Cardiac muscle cell (in vitro differentiated cells and primary cell): ENCODE measurements at places on chromosomes 7 and 10. TPM values are rescaled to one million over a fixed set of nuclear protein-coding genes. Genes with fewer than 3 reads are reported as not detected.

DNA sequence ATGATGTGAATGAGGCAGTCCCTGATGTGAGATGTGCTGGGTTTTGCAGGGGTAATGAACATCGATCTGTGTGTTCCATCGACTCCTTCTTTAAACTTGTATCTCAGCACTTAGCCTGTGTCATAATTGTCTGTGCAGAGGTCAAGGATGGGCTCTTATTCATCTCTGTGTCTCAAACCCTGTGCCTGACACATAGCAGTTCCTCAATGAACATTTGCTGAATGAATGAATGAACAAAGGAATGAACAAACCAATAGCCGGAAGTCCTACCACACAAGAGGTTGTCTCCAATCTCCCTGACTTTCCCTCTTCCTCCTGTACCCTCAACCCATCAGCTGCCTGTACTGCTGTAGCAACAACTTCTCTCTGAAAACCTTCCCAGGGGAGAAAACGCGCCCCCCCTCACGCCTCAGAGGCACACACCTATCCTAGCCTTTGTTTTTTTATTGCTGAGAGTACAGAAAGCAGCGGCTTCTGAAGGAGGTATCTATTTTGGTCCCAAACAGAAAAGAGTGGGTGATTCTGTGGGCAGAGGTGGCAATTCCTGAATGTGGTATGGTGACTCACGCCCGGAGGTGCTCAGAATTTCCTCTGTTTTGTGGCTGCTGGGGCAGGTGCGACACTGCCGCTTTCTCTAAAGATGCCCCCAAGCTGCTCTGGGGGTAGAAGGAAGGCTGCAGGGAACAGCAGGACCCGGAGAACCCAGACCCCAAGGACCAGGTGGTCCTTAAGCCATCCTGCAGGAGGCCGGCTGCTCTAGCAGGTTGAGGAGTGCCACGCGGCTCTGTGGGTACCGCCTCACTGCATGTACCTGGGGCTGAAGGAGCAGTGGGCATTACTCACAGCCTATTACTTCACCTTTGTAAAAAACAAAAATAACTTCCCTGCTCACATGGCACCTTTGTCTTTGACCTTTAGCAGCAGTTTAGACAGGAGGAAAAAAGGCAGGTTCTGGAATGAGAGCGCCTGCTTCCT lies 9.6 kb downstream of the IL2RA start:
- DNase-seq = no peak

- DNase-seq = no peak
Observed at GRCh38 chr7:112132051-112132694, 74.0 kb downstream of the DOCK4 start.

DNA sequence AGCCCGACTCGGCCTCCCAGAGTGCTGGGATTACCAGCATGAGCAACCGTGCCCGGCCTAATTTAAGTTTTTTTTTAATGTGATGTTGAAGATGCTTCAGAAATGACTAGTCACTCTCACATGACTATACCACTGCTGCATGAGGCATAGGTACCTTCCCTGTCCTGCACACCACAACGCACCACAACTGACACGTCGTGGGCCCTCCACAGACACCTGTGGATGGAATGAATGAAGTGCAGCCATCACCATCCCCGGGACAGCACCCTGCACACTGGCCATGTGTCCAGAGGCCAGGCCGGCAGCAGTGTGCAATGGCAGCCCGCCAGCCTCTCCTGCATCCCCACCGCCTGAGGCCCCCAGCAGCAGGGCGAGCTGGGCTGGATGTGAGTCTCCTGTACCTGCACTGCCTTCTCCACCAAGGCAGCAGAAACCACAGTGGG lies 55.1 kb downstream of the VOPP1 start:
- DNase-seq = no peak

- DNase-seq = no peak
Observed at GRCh38 chr7:140023728-140024127, 39.0 kb downstream of the PARP12 start.

DNA sequence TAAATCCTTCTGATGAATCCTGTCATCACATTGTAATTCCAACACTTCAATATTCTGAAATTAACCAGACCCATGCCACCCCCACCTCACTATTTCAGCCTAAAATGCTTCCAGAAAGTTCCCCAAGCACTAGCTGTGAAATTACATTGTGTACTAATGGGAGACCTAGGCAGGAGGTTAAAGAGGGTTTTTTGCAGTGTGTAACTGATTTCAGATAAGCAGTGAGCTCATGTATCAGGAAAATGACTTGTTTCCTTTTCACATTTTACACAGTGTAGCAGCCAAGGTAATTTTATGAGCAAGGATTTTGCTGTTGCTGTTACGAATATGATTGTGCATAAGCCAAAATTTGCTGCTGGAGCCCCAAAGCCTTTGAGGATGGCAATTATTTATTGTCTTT lies 129.0 kb downstream of the INHBA start:
- no peak for DNase-seq

DNA sequence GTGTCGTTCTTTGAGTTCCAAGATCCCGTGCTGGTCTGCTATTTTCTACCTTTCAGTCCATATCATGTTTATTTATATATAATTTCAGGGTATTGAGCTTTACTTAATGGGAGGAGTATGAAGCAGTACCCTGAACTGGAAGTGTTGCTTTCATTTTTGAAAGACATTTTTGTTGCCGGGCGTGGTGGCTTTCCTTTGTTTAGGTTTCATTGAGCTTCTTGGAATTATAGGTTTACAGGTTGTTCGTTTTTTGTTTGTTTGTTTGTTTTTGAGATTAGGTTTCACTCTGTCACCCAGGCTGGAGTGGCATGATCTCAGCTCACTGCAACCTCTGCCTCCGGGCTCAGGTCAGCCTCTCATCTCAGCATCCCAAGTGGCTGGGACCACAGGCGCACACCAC lies 7.4 kb downstream of the ZNF487 start:
- DNase-seq = no peak

- DNase-seq = no peak
Observed at GRCh38 chr10:13823096-13823708, 236.4 kb downstream of the PRPF18 start.

- DNase-seq = no peak
Observed at GRCh38 chr7:116554436-116554835, 29.6 kb downstream of the CAV1 start.

DNA sequence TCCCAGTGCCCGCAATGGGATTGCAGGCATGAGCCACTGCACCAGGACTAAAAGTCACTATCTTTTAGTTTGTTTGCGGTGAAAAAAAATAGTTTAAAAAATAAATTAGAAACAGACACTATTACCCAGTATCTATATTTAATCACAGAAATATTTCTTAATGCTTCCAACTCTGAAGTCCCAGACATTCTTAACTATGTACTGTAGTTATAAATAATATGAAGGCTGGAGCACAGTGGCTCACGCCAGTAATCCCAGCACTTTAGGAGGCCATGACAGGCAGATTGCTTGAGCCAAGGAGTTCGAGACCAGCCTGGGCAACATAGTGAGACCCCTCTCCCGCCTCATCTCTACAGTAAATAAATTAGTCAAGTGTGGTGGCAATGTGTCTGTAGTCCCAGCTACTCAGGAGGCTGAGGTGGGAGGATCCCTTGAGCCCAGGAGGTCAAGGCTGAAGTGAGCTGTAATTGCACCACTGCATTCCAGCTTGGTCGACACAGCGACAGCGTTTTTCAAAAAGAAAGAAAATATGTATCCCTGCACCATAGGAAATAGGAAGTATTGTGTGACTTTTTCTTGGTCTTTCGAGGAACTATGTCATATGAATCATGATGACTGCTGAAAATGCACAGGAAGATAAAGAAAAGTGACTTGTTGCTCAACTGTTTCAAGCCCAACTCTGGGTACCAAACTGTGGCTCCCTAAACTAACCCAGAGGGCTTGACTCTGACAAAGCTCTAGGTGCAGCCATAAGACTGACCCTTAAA lies 74.9 kb upstream of the STEAP1B start:
- DNase-seq = no peak

DNA sequence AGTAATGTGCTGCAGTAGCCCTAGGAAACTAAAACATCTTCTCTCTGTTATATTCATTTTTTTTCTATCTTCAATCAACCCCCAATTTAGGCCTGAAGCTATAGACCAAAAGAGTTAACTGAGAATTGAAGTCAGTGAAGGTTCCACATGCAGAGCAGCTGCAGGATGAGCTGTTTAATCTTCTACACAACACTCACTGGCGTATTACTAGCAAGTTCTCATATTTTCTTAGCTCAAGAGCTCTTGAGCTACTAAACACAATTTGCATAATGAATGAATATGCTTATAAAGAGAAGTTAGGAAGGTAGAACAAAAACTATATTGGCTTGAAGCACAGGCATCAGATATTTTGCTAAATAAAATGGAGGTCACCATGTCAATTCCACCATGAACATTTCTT lies 41.2 kb upstream of the GPR22 start:
- DNase-seq = no peak

DNA sequence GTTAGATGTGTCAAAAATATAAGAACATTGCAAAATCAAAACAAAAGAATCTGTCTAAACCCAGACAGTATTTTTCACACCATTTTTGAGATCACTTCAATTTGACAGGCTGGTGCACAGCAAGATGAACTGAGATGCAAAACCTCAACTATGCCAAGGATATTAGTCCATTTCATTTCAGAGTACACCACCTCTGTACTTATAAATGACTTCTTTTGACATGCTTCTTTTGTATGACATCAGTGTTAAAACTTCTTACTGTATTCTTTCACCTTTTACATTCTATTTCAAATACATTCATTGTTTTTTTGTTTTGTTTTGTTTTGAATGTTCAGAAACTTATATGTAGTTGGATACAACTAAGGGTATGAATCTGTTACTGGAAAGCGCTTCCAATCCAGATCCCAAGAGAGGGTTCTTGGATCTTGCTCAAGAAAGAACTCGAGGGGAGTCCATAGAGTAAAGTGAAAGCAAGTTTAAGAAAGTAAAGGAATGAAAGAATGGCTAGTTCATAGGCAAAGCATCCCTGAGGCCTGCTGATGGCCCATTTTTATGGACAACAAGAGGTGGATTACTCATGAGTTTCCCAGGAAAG lies 23.5 kb upstream of the GPR141 start:
- no peak for DNase-seq

DNA sequence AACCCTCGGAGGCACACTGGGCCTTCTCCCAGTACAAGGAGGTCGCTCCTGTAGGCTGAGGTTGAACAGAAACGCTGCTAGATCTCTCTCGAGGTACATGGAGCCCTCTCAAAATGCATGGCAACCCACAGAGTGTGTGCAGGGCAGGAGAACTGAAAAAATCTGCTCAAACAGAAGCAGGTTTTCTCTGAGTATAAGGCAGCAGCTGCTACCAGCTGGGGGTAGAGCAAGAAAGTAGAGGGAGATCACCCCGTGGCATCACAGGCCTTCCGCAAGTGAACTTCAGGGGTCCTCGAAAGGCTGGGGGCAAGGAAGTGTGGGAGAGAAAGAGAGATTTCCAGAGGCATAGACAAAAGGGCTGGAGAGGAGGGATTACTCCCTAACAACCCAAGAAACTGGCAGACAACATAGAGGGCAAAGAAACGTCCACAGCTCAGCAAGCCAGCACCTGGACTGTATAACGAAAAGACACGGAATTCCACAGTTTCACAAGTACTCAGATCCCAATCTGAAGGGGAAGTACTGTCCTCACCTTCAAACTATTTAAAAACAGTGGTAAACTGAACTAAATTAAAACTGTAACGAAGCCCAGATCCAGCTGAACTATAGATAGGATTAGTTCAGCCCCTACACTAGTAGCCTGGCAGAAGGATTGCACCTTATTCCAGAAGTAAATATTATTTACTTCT lies 299.2 kb downstream of the IPMK start:
- no peak for DNase-seq

GRCh38 chr7:20450536-20450935 lies 119.8 kb downstream of the ITGB8 start:
- DNase-seq = no peak

GRCh38 chr10:33803248-33803647 lies 468.8 kb upstream of the NRP1 start:
- DNase-seq = peak; percentile 53

GRCh38 chr7:90540406-90540805 lies 55.7 kb upstream of the CDK14 start:
- DNase-seq = no peak

DNA sequence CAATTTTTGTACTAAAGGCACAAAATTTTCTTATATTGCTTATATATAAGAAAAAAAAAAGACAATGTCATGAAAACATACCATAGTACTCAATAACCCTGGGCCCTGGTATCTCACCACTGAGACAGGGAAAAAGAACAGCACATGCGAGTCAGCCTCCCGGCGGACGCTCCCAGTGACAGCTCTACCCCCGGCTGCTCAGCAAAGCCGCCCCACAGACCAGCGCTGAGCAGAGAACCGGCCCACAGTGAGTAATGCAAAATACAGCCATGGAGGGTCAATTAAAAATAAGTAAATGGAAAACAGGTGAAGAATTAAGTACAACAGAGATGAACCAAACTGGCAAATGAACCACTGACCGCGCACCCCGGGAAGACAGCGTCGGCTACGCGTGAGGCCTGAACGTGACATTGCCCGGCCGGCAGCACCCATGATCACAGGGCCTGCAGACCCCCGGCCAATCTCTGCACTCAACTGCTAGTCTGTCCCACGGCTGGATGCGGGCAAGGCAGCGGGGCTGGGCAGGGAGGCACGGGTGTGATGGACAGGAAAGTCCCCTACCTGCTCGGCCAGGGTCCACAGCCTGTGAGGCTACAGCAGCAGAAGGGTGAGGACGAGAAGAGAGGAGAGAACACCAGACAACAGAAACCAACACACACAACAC lies 175.9 kb downstream of the ZMYND11 start:
- peak; percentile 26 for DNase-seq

GRCh38 chr10:51397695-51398094 lies 301.7 kb downstream of the CSTF2T start:
- peak; percentile 74 for DNase-seq

DNA sequence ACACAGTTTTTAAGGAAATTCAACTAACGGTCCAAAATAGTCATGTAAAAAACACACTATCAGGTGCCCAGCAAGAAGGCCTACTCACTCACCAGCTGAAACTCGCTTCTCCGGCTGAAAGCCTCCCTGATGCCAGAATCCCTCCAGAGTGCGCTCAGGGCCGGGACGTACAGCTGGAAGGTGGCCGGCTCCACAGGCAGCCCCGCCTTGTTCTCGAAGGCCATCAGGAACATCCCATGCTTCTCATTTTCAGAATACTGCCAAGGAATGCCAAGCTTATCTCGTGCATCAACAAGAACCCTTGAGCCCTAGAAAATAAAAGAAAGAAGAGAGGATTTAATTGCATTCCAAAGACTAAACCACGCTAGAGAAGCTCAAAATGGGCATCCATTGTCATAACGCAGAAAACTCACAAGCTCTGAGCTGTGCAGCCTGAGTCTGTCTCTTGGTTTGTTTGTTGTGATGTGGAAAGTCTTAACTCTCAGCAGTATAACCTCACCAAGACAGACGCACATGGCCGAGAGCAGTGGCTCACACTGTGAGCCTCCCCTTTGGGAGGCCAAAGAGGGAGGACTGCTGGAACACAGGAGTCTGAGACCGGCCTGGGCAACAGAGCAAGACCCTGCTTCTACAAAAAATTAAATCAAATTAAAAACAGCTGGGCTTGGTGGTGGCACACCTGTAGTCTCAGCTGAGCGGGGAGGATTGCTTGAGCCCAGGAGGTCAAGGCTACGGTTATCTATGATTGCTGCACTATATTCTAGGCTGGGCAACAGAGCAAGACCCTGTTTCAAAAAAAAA lies 49.1 kb downstream of the GNA12 start:
- no peak for DNase-seq

GRCh38 chr7:92813390-92814024 lies 22.9 kb downstream of the CDK6 start:
- DNase-seq = no peak

Gene CALCR
- polyA plus RNA-seq = not detected in 2 replicates

Gene WDFY4
- polyA plus RNA-seq = 0.72 TPM in 1 of 2 replicates, not detected in the other

Gene TACC2
- 75.7 and 93.3 TPM in 2 replicates for polyA plus RNA-seq

Gene FKBP6
- polyA plus RNA-seq = 0.11 TPM in 1 of 2 replicates, not detected in the other

Gene FXYD4
- polyA plus RNA-seq = 0.67 TPM in 1 of 2 replicates, not detected in the other

Gene SMNDC1
- polyA plus RNA-seq = 24.9 and 29.7 TPM in 2 replicates

Gene GOLGA7B
- 0.19 and 2.8 TPM in 2 replicates for polyA plus RNA-seq

Gene MCM10
- 6.9 and 10.0 TPM in 2 replicates for polyA plus RNA-seq

Gene TMEM139
- polyA plus RNA-seq = 2.0 and 3.0 TPM in 2 replicates
